ENCODE measurements at places on chromosomes 2 and 18. TPM values are rescaled to one million over a fixed set of nuclear protein-coding genes. Genes with fewer than 3 reads are reported as not detected.

Gene PMS1
- polyA plus RNA-seq, result 42.5 TPM

Gene TSHZ1
- 21.4 TPM for polyA plus RNA-seq

Gene CHPF
- 49.5 TPM for polyA plus RNA-seq

Gene KYNU
- polyA plus RNA-seq, result 0.69 TPM

Gene RALBP1
- polyA plus RNA-seq, result 43.0 TPM

Gene GULP1
- polyA plus RNA-seq, result 18.2 TPM

DNA sequence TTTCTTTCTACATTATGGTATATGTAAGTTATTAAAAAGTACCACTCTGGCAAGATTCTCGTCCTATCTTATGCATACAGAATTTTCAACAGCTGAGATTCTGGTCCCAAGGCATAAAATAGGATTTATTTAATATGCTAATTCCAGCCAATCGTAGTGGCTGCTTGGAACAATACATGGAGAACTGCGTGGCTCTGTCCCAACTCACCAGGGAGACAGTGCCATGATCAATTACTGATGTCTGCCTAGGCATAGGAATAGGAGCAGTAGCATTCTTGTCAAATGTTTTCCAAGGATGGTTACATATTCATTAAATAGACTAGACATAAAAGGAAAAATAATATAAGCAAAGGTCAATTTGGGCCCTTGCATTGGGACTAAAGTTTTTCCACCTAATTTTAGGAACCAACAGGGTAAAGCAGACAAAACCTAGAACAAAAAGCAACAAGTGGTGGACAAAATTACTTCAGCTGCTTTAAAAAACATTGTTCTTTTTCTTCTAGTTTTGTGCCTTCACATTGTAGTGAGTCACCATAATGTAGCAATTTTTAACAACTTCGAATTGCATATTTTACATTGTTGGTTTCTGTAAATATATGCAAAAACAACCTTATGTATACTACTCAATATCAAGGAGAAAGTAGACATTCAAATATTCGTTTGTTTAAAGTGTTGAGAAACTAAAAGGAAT, 232.8 kb upstream of the ATP5MC3 start:
- DNase-seq, result no peak

DNA sequence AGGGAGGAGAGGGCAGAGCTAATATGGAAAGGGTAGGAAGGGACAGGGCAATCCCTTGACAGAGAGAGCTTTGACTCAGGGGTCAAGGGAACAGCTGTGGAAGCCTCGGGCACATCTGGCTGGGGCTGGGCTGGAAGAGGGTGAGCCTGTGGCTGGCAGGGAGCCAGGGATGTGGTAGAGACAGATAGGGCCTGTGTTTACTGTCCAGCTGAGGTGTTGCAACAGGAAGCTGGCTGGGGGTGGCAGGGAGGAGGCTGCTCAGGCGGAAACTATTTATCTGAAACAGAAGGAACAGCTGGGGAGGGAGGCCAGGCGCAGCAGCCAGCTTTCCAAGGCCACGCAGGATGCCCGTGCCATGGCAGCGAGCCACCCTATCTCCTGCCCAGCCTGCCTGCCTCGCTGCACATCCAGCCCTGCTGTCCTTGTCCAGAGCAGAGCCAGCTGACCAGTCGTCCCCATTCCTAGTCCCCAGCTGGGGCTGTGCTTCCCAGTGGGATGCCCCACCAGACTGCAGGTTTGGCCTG, 264.7 kb downstream of the CYP26B1 start:
- peak; percentile 38 for DNase-seq

DNA sequence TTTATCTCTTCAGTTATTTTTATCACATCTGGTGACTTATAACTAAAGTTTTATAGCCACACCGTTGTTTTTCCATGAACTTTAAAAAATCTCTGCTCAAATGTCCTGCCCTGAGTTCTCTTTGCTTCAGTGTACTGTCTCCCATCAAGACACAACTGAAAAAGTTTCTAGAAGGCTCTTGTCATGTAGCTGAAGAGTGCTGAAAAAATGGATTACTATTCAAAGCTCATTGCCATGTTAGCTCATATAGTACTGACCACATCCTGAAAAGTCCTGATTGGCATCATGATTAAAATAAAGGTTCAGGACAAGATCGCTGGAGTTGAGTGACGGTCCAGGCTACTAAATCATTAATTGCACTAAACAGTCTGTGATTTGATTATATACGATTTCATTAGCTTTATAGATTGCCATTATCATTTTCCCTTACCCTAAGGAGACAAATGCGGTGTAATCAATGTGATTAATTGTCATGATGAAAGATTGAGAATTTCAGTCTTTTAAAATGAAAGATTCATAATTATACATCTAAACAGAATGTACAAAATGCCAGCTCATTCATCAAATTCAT, 62.2 kb downstream of the MFSD6 start:
- no peak for DNase-seq

DNA sequence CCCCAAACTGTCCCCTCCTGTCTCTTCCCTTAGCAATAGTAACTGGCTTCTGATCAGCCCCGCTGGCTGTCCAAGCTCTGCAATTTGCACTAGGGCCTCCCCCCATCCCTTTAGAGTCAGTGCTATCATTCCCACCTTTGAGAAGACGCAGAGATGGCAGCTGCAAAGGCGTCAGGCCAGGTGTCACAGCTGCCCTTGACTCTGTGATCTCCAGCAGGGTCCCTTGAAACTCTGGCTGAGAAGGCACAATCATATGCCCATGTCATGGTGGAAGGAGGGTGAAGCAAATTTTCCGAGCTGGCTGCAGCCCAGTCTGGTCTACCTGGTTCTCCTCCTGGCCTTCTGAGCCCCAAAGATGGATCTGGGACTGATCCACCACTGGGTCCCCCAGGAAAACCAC, 49.2 kb upstream of the TEX51 start:
- no peak for DNase-seq

GRCh38 chr18:79948719-79949411, 2.6 kb downstream of the SLC66A2 start:
- no peak for DNase-seq

DNA sequence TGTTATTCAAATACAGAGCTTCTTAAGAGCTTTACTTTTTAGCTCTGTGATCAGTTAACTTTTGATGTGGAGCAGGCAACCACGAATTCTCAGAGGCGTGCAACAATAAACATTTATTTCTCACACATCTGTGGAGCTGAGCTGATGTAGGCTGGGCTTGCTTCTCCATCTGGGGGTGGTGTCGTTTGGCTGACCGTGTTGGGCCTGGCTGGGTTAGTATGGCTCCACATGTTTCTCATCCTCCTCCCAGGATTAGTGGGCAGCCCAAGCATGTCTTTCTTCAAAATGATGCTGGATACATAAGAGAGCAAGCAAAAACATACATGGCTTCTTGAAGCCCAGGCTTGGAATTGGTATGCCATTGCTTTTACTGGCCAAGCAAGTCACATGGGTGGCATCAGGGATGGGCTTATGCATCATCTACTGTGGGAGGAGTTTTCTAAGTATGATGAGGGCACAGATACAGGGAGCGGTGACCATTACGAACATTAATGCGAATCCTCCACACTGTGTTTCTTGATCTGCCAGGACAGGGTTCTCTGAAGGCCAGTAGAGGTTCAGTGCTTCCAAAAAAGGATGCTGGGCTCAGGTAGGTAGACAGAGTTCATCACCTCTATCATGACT, 157.0 kb upstream of the TNP1 start:
- DNase-seq, result no peak

DNA sequence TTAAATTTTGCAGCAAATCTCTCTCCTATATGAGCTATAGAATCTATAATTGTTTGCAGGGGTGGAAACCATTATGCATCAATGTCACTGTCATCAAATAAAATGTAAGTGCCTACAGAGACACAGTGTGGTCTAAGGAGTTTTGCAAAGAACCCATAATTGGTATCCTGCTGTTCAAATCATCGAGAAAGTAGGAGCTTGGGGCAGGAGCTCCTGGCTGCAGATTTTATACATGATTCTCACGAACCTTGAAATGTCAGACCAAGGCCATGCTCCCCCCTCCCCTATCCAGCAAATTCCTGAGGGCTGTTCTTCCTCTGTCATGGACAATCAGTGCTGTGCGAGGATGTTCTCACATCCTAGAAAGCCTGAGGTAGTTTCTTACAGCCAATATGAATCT, 119.5 kb upstream of the CYRIA start:
- DNase-seq, result no peak

GRCh38 chr2:102359527-102359926, 3.9 kb downstream of the IL18R1 start:
- DNase-seq, result no peak

DNA sequence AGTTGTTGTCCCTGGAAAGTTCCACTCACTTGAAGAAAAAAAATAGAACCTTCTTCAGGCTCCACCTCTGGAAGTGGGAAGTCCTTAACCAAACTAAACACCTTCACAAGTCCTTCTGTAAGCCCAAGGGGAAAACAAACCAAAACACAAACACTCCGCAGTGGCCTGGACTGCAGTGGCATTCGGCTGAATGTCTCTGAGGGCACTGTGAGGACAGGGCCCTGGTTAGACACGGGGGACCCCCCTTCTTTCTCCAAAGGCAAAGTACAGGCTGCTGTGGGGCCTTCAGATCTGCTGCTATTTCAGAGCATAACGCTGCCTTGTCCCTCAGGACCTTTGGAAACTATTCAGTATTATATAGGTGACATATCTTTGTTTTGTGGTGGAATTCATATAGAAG, 28.1 kb downstream of the FOSL2 start:
- DNase-seq, result no peak

- DNase-seq, result peak; percentile 34
These were observed 68.9 kb upstream of the LTBP1 start for GRCh38 chr2:32877587-32878510.

GRCh38 chr18:43994381-43994780, 686.3 kb upstream of the SETBP1 start:
- DNase-seq, result peak; percentile 41

DNA sequence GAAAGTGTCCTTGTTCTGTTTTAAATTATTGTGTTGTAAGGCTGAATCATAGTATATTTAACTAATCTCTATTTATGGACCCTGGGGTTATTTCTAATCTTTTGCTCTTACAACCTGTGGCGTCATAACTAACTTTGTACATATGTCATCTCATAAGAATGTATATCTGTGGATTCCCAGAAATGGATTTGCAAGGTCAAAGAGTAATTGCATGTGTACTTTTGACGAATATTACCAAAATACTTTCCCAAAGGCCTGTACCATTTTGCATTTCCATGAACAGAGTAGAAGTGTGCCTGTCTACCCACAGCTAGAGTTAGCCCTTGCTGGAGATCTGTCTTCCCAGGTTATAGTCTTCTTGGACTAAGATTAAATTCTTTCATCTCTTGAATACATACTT, 42.8 kb downstream of the SEMA4F start:
- no peak for DNase-seq

- no peak for DNase-seq
These were observed 44.7 kb upstream of the TNP1 start for GRCh38 chr2:216904554-216904953.

All from muscle of arm (tissue), 14 donors.